ENCODE measurements at places on chromosomes 16 and 17. TPM values are rescaled to one million over a fixed set of nuclear protein-coding genes. Genes with fewer than 3 reads are reported as not detected.

The AFMID gene
- total RNA-seq: 32.7 TPM

The CDH8 gene
- not detected for total RNA-seq

The COG4 gene
- 45.5 TPM for total RNA-seq

GRCh38 chr17:60155815-60156214 lies 6.0 kb downstream of the CA4 start:
- H3K36me3 ChIP-seq: no peaks in the 10 kb centered on the region
- no peak for DNase-seq
- no peak overlapping the region for H3K27ac ChIP-seq

DNA sequence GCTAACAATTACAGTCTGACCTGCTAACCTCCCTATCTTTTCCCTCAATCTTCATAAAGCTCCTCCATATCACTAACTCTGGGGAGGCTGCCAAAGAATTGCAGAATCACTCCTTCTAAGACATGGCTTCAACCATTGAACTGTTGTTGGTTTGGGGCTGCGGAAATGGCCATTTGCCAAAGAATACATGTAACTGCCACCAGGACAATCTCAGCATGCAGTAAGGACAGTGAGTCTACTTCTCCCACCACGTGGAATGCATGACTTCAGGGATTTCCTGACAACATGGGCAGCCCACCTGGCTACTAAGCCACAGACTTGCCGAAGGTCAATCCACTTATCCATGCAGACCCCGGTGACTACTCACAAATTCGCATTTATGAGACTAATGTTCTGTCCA lies 104.3 kb upstream of the NUDT7 start:
- H3K27ac ChIP-seq: no peak overlapping the region
- H3K4me1 ChIP-seq: no peaks in the 10 kb centered on the region
- H3K36me3 ChIP-seq: no peaks in the 10 kb centered on the region

Data from activated naive CD8-positive, alpha-beta T cell treated with anti-CD3 and anti-CD28 coated beads for 36 hours (primary cell).